Stimulated activated CD8-positive, alpha-beta memory T cell treated with anti-CD3 and anti-CD28 coated beads, Interleukin-7, amount 100 ng/mL, for 1 hour (primary cell): ENCODE measurements at places on chromosomes 3 and 15.

DNA sequence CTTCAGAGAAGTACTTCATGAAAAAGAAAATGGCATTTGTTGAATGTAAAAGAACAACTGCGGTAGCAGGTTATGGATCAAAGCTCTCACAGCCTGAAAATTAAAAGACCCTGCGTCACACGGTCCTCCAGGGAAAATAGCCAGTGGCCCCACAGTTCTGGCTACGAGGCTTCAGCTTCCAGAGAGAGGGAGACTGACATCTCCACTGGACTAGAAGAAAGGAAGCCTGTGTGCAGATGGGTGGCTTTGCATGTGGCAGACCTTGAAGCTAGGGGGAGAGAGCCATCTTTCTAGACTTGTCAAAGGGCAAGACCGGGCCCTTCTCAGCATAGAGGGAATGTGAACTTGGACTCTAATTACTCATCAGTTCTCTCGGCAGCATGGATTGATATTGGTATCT, 159.4 kb downstream of the SLCO3A1 start:
- no peak for DNase-seq

DNA sequence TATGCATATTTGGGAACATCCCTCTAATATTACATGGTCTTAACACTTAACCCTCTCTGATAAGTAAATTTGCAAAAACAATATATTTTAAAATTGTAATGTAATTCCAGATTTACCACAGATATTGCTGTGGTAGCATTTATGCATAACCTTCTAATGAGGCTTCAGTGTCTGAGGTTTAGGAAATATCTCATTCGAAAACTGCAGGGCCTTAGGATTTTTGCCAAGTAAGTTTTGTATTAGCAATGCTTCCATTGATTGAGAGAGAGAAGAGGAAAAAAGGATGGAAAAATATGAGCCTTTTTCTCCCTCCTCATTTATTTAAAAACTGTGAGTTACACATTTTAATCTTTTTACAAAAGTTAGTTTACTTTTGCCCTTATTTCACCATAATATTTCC, 294.6 kb downstream of the EPHA3 start:
- no peak for DNase-seq

- DNase-seq, result no peak
These were observed 148.5 kb upstream of the CTDSPL start for GRCh38 chr3:37712918-37713817.

- no peak for DNase-seq
These were observed 3.1 kb downstream of the CLEC3B start for GRCh38 chr3:45029216-45029615.

DNA sequence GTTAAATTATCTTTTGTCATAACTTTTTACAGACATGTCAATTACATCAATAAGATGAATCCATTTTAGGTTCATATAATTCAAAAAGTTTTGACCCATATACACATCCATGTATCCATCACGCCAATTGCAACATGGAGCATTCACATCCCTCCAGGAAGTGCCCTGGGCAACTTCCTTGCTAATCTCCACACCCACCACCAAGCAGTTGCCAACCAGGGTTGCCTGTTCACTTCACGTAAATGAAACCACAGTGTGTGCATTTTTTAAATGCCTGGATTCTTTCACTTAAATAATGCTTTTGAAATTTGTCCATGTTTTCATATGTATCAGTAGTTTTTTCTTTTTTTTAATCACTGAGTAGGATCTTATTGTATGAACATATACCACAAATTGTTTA, 40.7 kb upstream of the LYZL4 start:
- DNase-seq, result no peak

- no peak for DNase-seq
These were observed 60.0 kb downstream of the THRB start for GRCh38 chr3:24434651-24435050.

DNA sequence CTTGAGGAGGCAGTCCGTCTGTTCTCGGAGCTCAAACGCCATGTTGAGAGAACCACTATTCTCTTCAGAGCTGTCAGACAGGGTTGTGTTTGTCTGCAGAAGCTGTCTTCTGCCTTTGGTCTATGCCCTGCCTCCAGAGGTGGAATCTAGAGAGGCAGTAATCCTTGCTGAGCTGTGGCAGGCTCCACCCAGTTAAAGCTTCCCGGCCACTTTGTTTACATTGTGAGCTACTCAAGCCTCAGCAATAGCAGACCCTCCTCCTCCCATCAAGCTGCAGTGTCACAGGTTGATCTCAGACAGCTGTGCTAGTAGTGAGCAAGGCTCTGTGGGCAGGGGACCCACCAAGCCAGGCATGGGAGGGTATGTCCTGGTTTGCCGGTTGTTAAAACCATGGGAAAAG, 8.9 kb downstream of the OR5AC2 start:
- DNase-seq, result no peak

DNA sequence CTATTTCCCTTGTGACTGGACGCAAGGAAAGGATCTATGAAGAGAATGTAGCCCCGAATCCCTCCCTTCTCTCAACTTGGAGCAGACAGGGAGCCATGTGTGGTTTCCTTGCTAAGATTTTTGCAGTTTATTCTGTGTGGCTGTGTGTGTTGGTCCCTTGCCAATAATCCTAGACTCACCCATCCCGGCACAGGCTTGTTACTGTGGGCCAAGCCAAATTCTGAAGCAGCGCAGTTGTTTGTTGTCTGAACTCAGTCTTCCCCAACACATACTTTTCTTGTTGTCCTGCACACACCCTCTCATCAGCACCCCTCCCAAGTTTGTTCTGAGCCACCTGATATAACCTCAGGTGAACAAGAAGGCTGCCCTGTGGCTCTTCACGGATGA, 193.3 kb upstream of the CTDSPL start:
- no peak for DNase-seq

DNA sequence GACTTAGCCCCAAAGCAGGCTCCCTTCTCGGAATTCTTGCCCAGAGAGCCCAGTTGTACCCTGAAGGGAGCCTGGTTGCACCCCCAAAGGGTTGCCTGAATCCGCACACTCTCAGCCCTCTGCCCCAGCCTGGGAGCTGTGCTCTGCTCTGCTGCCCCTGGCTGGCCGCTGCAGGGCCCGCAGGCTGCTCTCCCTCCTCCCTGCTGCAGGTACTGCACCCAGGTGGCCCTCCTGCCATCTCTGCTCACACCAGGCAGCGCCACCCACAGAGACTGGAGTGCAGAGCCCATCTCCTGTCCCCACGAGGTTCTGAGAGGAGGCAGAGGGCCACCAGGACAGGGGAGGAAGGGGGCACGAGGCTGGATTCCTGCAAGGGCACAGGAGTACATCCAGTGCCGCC, 134.2 kb upstream of the NSMCE3 start:
- DNase-seq, result no peak

DNA sequence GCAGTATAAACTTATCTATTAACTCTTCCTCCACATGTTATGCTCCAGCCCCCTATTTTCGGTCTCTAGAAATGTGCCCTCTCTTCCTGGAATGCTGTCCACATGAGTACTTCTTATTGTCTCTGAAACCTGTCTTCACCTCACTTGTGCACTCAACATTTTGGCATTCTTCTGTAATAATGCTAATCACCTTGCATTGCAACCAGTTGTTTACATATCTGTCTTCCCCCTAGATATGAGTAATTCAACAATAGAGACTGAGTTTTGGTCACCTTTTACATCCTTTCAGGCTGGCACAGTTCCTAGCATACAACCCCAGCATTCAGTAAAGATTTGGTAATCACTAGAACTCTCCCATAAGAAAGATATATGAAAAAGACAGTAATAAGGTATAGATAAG, 17.2 kb downstream of the CCDC80 start:
- no peak for DNase-seq

- no peak for DNase-seq
These were observed 274.5 kb upstream of the C2CD4B start for GRCh38 chr15:62439543-62440016.

DNA sequence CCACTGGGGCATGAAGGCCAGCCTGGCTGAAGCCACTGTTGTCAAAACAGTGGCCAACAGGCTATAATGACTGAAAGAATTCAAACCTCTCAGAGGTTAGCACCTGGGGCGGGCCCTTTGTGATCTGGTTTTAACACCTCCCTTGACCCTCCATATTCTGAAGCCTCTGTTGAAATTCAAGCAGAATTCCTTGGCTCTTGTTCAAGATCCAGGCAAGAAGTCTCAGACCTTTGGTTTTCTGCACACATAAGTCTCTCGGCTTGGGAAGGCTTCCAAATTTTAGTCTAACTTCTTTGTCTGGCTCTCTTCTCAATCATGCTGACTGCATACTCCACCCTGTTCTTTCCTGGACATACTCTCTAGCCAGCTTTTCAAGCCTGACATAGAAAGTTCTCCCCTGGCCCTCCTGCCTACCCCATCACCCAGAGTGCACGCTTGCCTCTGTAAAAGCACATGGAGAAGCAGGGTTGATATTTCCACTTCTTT, 144.5 kb downstream of the PDZRN3 start:
- no peak for DNase-seq

DNA sequence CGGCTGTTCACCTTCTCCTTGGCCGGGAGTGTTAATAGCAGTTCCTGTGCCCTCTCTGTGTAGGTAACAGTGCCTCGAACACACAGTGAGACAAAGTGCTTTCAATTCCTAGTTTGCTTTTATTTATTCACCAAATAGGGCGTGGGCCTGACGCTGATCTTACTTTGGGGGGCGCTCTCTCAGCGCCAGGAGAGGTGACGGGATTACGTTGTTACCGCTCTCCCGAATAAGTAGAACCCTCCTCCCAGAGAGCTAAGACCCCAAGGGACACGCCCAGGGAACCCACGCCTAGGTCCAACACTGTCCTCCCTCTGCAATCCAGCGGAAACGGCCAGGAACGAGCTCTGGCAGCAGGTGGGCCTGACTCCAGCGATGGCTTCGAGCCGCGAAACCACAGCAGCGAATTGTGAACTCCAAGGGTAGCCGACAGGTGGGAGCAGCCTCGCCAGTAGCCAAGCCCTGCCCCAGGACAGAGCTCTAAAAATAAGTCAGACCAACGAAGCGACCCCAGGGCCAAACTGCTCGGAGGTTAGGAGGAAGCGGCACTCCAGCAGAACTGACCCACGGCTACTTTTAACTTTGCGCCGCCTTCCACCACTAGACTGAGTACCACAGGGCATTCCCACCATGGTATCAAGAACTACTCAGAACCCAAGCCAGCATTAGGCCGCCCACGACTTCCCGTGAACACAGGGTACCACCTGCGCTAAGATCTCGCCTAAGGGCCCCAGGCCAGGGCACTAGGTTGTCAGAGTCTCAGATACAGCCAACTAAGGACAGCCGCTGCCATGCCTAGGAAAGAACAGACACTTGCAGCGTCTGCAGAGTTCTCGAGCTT, 1.6 kb upstream of the SIN3A start:
- peak; percentile 29 for DNase-seq

DNA sequence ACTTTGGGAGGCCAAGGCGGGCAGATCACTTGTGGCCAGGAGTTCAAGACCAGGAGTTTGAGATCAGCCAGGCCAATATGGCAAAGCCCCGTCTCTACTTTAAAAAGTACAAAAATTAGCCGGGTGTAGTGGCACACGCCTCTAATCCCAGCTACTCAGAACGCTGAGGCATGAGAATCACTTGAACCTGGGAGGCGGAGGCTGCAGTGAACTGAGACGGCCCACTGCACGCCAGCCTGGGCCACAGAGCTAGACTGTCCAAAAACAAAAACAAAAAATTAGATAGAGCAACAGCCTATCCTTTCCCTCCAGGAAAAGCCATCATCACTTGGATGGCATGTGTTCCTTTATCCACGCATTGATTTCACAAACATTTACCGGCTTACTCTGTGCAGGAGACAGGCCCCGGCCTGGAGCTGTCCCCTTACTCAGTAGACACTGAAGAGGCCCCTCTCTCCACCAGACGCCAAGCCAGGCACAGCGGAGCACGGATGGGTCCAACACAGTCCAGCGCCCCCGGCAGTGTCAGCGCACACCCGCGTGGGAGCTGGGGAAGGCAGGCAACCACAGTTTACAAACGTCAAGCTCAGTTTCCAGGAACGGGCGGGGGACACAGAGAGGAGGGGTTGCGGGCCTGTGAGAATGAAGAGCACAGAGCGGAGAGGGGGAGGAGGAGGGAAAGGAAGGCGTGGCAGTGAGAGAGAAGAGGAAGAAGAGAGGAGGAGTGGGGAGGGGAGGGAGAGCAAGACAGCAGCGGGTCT, 3.1 kb downstream of the GP5 start:
- peak; percentile 21 for DNase-seq

DNA sequence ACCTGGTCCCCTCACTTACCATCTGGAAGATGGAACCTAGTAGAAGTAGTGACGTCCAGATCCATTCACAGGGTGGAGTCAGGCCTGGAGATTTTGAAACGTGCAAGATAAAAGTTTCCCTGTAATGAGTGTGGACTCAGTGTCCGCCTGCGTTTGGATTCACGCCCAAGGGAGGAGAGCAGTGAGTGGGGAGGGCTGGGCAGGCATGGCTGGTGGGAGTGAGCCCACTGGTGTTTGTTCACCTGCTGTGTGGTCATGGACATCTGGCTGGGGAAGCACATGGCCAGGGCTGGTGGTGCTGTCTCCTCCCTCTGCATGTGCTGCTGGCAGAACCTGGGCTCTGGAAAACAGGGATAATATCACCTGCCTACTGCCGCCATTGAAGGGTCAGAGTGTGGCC, 37.0 kb downstream of the RLBP1 start:
- DNase-seq, result no peak

DNA sequence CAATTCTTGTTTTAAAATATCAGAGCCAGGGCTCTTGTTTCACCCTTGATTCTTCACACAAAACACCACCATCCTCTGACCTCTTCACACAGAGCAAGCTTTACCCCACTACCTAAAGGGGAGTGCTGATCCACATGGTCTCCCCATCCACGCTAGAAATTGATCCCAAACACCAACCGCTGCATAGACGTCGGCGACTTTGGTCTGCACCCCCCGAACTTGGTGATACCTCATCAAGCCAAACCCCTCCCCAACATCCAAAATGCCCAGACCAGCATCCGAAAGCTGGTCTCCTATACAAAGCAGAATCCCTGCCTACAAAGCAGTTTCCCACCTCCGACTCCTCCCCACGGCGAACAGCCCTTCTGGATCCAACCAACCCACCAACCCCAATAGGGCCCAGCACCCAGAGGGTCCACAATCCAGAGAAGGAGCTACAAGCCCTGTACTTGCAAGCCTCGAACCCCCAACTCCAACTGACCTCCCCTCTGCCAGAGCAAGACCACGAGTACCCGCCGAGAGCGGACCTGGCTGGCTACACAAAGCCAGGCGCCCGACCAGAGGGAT, 25.8 kb upstream of the MTHFS start:
- no peak for DNase-seq

- no peak for DNase-seq
These were observed 257.1 kb downstream of the UACA start for GRCh38 chr15:70505936-70506912.
